ENCODE measurements at places on chromosomes 2 and 18.

DNA sequence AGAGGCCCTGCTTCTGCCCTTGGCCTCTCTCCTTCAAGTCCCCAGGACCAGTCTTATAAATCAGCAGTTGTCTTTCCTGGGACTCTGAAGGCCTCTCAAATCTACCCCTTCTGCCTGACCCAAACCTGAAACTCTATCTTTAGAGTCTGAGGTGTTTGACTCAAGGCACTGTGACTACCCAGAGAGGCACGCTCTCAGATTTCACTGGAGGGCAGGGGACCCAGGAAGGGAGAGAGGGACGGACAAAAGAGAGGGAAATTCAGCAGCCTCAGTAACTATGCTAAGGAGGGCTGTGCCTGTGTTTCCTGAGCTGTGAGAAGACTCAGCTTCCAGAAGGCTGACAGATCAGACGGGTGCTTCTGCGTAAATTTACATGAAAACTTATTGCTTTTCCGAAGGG is 217.8 kb downstream of the HAUS1 start:
- no peak for DNase-seq

DNA sequence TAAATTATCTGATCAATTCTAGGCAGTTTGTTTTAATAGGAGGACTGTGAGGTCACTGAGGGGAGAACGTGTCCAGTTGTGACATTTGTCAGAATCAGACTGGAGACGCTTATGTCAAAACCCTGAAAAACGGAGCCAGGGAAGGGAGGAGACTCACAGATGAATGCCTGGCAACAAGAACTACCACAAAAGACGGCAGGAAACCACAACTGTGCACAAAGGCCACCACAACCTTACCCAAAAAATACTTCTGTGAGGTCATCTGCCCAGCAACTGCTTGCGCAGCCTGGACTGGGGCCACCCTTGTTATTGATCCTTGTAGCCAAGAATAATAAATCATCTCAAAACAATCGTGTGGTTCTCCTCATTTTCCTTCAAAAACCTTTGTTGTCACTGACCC is 173.0 kb upstream of the ALKAL2 start:
- no peak for DNase-seq

DNA sequence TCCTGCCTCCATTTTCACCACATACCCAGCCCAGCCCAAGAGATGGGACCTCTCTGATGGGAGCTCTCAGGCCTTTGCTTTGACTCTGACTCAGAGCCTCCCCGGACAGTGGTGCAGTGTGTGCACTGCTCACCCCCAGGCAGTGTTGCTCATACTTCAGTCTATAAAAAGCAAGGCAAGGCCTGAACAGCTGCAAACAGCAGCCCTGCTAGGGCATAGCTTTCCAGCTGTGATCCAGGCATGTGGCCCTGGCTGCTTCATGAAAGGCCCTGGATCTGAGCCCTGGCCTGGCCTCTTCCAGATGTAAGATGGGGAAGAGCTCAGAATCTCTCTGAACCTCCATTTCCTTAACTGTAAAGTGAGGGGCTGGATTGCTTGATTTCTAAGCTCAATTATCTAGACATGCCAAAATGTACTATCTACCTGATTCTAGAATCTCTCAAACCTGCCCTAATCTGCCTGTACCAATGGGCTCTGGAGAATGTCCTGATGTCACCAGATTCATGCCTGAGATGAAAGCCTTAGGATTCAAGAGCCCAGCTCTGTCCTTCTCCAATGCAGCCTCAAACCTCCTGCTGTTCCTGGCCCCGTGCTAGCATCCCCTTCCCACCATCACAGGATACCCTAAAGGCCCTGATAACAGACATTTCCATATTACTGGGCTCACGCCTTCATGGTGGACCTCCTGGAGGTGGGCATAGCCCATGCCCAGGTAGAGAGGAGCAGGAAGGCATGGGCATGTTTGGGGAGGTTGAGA is 206.9 kb downstream of the ARL4C start:
- peak; percentile 87 for DNase-seq

GRCh38 chr2:15271941-15272542 is 289.1 kb downstream of the NBAS start:
- peak; percentile 52 for DNase-seq

DNA sequence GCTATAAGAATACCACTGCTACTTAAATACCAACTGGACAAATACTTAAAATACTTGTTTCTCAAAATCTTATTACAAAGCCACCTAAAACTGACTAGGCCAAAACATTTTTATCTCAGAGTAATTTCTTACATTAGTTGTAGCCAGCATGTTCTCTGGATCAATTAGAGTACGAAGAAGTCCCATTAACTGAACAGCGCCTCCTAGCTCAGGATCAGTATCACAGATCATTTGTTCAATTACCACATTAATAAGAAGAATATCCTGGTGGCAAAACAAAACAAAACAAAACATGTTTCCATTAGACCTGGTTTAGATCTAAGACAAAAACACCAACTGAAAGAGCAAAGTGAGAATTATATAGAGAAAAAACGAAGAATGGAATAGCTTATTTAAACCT is 36.0 kb downstream of the PPP4R3B start:
- DNase-seq: no peak

DNA sequence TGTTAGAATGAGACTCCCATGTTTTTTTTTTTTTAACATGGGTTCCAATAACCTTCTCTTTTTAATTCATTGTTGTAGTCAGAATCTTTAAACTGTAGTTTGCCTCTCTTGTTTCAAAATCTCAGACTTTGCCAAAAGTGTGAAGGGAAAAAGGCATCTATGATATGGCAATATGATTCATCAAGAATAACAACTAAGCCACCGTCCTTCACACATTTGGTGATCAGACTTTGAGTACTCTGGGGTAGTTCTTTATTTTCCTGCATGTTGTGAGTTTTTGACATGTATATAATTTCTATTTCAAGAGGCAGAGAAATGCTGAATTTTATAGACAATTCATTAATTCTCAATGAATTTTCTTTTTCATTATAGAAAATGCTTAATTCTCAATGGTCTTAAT is 53.5 kb upstream of the CERS6 start:
- DNase-seq: no peak

- DNase-seq: no peak
Observed at GRCh38 chr2:214810671-214811070, 1.2 kb upstream of the BARD1 start.

DNA sequence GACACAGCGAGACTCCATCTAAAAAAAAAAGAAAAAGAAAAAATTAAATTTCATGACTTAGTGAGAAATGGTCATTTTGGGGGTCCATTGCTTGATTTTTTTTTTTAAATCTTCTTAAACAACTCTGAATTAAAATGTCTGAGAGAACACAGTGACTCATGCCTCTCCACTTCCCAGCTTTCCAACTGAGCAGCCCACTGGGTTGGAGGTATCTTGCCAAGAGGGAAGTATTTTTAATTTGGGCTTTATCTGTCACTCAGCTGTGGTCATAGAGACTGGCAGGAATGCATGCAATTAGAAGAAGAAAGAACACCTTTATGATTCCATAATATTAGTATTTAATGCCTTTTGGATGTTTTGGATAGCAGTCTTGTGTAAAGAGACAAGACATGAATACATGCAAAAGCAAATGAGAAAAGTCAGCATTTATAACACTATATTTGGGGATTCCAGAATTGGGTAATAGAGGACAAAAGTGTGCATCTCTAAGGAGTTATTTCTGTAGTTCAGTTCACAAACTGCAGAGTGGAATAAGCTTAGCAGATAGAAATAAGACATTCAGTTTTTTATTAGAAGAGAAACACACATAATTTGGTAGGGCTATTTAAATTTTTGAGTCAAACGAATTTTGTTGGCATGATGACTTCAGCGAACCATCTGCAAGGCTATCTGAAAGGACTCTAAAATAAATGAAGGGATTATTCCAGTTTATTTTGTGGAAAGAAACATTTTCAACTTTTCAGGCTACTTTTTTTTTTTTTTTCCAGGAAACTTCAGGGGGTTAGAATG is 254.8 kb downstream of the TGIF1 start:
- no peak for DNase-seq

DNA sequence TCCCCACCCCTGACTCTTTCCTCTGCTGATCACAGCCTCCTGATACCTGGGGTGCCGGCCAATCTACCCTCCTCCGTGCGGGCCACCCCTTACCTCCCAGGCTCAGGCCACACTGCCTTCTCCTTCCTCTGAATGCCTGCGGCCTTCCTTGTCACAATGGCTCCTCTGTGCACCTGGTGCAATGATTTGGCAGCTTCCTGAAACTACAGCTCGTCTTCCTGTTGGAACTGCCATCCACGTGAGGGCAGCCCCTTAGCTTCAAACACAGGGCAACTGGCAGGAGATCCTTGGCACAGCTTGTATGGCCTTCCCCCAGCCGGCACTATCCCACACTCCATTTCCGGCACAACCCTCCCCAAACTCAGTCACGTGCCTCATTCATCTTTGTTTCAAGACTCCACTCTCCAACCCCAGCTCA is 69.0 kb downstream of the STPG4 start:
- no peak for DNase-seq

DNA sequence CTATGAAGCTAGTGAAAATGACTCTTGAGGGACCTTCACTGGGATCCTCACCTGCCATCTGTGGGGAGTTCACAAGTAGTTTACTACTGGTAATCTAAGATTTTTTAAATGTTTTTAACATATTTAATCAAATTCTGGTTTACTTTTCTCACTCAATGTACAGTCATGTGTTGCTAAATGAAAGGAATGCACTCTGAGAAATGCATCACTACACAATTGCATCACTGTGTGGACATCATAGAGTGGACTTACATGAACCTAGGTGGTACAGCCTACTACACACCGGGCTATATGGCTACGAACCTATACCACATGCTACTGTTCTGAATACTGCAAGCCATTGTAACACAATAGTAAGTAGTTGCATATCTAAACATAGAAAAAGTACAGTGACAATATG is 528.0 kb downstream of the BCL11A start:
- DNase-seq: no peak

GRCh38 chr2:226211439-226211838 is 588.2 kb downstream of the IRS1 start:
- DNase-seq: peak; percentile 12

DNA sequence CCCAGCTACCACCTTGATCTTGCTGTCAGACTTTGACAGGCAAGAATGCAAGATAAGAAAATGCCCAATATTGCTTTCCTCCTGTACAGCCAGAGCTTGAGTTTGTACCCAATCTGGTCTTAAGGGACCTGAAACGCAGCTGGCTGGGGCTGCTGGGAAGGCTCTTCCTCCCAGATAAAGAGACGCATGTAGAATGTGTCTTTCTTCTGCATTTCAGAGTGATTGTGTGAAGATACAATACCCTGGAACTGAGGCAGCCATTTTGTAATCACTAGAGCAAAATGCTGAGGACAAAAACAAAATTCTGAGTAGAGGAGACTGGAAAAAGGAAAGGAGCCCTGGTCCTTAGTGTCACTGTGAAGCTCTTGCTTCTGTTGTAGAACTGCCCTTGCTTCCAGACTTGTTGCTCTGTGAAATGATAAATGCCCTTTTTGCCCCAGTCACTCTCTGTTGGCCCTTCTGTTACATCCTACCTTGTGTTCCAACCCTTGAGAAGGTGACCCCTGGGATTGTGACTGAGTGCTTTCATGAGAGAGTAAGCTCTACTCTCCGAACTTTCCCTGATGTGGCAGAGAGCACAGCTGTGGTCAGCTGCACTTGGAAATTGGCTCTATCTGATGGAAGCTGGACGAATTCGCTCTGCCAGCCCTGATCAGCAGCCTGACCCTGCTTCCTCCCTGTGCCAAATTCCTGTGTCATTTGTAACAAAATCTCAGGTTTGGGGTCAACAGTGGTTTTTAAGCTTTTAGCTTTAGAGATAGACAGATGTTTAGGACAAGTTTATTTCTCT is 137.4 kb upstream of the RBMS1 start:
- peak; percentile 50 for DNase-seq

DNA sequence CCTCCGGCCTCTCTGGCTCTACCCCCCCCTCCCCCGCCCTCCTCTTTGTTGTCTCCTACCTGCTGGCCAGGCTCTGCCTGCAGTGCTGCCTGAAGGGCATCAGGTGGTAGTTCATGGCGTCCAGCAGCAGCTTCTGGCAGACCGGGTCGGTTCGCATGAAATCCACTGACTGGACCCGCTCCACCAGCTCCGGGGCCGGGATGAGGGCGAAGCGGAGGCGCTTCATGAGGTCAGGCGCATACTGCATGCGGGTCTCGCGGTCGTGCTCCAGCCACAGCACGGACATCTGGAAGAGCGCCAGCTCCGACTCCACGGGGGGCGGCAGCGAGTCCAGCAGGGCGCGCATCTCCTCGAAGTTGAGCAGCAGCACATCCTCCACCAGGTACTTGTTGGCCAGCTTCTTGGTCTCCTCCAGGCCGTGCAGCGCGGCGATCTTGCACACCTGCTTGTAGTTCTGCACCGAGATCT is 3.2 kb downstream of the KLHL14 start:
- DNase-seq: no peak

- no peak for DNase-seq
Observed at GRCh38 chr18:61096226-61096625, 237.0 kb upstream of the CDH20 start.

- peak; percentile 47 for DNase-seq
Observed at GRCh38 chr2:197498937-197499593, 575 bp downstream of the HSPD1 start.

DNA sequence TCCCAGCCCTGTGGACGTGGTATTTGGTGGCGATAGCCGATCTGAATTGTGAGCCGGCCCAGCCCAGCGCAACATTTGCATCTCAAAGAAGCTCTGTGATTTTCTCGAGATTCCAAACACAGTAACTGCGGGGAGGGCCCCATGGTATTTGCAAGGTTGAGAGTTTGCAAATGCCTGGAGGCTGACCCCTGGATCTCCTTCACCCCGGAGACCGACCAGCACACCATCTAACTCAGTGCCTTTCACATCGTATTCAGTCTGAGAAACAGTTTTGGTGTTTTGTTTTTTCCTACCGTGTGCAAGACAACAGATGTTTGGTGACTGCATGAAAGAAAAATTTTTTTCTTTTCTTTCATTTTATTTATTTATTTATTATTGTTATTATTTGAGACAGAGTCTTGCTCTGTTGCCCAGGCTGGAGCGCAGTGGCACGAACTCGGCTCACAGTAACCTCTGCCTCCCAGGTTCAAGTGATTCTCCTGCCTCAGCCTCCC is 40.3 kb downstream of the MYCN start:
- no peak for DNase-seq

DNA sequence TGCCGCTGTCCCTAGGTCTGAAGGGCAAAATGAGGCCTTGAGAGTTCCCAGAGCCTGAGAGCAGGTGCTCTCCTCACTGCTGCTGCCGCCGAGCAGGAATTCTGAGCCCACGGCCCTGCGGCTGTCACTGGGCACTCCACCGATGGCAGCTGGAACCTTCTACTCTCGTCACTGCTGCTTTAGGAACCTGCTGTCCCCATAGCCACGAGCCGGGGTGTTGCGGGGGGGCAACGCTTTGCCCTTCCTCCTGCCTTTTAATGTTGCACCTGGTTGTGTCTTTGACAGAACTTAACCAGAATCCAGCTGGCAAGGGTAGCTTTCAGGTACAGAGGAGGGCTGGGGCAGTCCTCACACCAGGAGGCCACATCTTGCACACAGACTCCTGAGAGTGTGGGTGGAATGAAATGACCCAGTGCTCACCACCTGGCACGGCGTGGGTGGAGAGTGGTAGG is 32.3 kb downstream of the NCK2 start:
- DNase-seq: no peak

All from AG08395 (cell line).